ENCODE measurements at places on chromosomes 6 and 20. TPM values are rescaled to one million over a fixed set of nuclear protein-coding genes. Genes with fewer than 3 reads are reported as not detected.

DNA sequence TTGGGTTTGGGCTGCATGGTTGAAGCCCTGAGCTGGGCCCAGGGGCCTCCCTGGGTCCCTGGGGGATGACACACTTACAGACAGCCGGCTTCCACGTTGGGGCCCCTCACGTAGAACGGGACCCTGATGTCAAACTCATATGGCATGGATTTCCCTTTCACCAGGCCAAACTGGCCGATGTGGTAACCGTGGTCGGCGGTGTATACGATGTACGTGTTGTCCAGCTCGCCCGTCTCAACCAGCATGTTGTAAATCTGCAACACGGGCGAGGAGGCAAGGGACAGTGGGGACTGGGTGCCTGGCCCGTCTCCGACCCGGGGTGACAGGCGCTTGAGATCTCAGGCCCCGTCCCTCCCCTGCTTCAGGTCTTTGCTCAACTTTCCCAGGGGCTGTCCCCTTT is 102.4 kb downstream of the SULF2 start:
- H3K27ac ChIP-seq = peak overlapping the region; percentile 56
- no peaks in the 10 kb centered on the region for H3K27me3 ChIP-seq
- no peaks in the 10 kb centered on the region for H3K4me1 ChIP-seq

CLVS2 gene
- not detected for total RNA-seq

DNA sequence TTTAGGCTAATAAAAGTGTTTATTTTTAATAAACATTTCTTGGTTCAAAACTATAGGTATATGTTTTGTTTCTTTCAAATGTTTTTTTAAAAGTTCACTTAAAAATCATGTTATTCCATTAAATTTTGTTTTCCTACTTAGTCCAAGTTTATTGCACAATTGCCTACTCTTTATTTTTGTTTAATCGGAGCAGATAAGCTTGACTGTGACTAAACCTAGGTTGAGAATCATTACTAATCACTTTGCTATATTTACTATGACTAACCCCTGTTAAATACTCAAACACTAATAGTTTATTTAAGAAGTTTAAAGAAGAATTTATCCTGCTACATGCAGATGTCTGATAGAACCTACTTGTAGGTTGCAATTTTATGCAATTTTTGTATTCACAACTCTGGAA is 18.8 kb downstream of the MAP3K4 start:
- H3K27ac ChIP-seq = no peak overlapping the region
- H3K36me3 ChIP-seq = no peaks in the 10 kb centered on the region
- H3K4me1 ChIP-seq = peaks cover 4% of the 10 kb centered on the region
- no peaks in the 10 kb centered on the region for H3K27me3 ChIP-seq
- no peak overlapping the region for H3K4me3 ChIP-seq
- DNase-seq = no peak

GRCh38 chr20:10465135-10465534 is 30.0 kb downstream of the SLX4IP start:
- no peaks in the 10 kb centered on the region for H3K27me3 ChIP-seq
- H3K36me3 ChIP-seq = no peaks in the 10 kb centered on the region
- no peak overlapping the region for H3K27ac ChIP-seq

MOG gene
- not detected for total RNA-seq

DNA sequence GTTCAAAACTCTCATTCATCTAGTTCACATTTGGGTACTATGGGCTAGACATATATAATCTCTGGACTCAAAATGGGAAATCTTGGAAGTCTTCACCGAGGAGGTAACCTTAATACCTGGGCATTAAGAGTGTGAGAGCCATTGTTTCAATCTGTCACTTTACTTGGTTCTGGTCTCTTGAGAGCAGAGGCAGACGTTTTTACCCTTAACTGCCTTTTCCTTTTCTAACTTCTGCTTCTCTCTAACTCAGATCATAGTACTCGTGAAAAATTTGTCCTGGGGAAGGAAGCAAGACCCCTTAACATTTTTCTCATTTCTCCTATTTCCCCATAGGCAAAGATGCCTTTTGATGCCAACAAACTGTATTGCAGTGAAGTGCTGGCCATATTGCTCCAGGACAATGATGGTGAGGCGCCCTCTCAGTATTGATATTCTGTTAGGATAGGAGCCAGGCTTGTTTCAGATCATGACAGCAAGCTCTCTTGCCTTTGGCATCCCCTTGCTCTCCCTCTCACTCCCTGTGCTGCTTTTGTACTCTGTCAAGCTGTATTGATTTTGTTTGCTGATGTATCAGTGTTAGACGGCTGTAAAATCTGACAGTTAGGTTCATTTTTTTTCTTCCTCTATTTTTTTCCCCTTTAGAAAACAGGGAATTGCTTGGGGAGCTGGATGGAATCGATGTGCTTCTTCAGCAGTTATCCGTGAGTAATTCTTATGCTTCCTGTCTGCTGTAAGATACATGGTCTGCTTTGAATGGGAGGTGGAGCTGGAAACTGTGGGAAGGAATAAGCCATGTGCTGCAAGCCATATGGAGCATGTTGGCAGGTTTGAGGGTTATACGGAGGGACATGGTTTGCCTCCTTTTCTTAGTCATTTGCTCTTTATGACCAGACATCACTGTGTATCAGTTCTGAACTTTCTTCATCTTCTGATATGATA is 83.5 kb downstream of the CTNNBL1 start:
- no peak overlapping the region for H3K4me3 ChIP-seq
- no peak for DNase-seq
- H3K36me3 ChIP-seq = no peaks in the 10 kb centered on the region
- H3K27ac ChIP-seq = no peak overlapping the region
- no peaks in the 10 kb centered on the region for H3K4me1 ChIP-seq

DNA sequence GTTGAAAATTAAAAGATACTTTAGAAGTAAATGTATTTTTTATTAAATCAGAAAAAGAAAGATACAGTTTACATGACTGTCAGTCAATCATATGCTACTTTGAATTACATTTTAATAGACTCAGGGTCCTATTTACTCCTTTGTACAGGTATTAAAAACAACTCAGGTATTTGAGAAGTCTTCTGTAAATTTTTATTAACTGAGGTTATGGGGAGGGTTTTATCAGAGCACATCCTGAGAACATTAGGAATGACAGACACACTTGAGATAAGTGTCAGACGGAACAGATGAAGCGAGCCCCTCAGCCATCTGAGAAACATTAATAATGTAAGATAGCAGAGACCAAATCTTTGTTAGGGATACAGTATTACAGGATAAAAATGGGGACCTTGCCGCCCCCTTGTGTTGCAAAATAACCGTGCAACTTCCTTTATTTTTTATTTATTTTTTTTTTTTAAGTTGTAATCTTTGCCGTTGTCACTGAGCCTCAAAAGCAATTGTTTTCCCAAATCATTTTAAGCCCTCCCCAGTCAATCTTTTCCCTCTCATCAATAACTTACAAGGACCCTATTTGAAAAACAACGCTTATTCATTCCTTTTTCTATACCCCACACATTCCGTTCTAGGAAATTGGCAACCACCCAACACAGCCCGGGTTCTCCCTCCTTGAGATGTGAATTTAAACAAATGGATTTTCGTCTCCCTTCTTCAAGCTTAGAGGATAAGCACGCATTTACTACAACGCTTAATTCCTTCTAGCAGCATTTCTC is 126.7 kb downstream of the BCAS1 start:
- H3K27me3 ChIP-seq = no peaks in the 10 kb centered on the region
- H3K36me3 ChIP-seq = no peaks in the 10 kb centered on the region
- no peak for DNase-seq

DNA sequence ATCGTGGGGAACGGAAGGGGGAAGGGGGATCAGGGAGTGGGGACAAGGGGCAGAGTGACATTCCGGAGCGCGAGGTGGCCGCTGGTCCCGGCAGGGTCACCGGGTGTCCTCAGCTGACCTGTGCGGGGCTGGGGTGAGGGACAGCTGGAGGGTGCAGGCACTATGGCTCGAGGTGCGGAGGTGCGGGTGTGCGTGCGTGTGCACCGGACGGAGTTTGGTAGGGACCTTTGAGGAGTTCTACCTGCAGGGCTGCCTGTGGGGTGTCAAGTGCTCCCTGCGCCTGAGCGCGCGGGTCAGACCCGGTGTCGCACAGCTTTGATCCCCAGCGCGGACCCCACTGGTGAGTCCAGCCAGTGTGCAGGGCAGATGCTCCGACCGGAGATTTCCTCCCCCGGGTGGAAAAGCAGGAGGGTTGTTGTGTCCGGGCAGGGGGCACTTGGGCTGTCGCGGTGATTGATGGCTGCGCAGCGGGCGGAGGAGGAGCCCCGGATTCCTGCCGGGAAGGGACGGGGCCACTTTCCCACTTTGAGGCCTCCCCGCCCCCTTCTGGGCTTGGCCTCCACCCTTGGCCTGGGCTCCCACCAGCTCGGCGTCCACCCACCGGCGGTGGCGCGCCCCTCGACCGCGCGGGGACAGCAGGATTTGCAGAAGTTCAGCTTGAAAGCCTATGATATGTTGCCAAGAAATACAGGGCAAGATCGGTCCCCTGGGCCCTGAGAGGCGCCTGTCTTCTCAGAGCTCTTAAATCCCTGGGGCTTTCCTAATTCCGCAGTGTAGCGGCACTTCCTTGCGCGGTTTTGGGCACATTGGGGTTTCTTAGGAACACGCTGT is 658 bp downstream of the RIN2 start:
- H3K27me3 ChIP-seq = no peaks in the 10 kb centered on the region
- H3K27ac ChIP-seq = peak overlapping the region; percentile 75
- no peaks in the 10 kb centered on the region for H3K36me3 ChIP-seq
- peak overlapping the region; percentile 91 for H3K4me3 ChIP-seq
- peaks cover 27% of the 10 kb centered on the region for H3K4me1 ChIP-seq

THEMIS gene
- total RNA-seq = not detected

DNA sequence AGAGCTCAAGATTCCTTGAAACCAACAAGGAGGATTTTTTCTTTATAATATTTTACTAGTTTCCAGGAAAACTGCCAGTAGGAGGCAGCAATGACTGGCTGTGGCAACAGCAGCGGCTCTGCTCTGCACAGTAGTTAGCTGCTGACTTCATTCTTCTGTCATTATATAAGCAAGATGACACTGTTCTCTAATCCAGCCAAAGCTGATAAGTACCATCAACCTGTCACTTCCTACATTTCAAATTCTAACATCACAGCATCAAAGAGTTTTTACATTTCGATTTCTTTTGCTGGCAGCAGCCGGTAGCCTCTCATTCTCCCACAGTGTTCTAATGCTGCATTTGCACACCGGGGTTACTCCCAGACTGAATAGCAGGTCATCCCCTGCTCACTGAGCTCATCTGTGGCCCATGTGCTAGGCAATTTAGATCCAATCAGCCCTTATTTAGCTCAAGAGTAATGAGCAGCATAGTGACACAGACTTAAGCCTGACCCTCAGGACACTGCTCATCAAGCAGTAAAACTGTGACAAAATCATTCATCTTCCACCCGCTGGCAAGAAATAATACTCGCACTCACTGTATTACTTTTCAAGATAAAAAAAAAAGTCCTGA is 67.8 kb downstream of the MMS22L start:
- H3K27me3 ChIP-seq = no peaks in the 10 kb centered on the region
- H3K4me3 ChIP-seq = no peak overlapping the region
- peak; percentile 40 for DNase-seq
- H3K27ac ChIP-seq = no peak overlapping the region
- H3K4me1 ChIP-seq = no peaks in the 10 kb centered on the region
- H3K36me3 ChIP-seq = no peaks in the 10 kb centered on the region

CRNKL1 gene
- total RNA-seq = 18.5 TPM

DNA sequence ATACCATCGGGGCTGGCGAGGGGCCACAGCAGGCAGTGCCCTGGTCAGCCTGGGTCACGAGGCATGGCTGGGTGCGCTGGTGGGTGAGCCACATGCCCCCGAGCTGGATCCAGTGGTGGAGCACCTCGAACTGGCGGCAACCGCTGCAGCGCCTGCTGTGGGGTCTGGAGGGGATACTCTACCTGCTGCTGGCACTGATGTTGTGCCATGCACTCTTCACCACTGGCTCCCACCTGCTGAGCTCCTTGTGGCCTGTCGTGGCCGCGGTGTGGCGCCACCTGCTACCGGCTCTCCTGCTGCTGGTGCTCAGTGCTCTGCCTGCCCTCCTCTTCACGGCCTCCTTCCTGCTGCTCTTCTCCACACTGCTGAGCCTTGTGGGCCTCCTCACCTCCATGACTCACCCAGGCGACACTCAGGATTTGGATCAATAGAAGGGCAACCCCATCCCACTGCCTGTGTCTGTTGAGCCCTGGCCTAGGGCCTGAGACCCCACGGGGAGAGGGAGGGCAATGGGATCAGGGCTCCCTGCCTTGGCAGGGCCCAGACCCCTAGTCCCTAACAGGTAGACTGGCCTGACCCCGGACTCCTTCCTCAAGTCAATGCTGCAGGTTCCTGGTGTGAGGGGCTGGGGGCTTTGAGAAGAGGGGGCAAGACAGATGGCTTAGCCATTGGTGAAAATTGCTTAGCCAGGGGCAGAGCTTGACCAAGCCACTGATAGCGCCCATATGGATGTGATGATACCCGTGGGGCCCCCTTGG is 598 bp downstream of the TMEM239 start:
- peak; percentile 10 for DNase-seq
- no peaks in the 10 kb centered on the region for H3K4me1 ChIP-seq
- no peak overlapping the region for H3K4me3 ChIP-seq
- peak overlapping the region; percentile 49 for H3K27ac ChIP-seq
- H3K36me3 ChIP-seq = no peaks in the 10 kb centered on the region
- H3K27me3 ChIP-seq = peaks cover 14% of the 10 kb centered on the region

- H3K27ac ChIP-seq = peak overlapping the region; percentile 68
- H3K4me1 ChIP-seq = peaks cover 24% of the 10 kb centered on the region
- H3K36me3 ChIP-seq = no peaks in the 10 kb centered on the region
- no peak overlapping the region for H3K4me3 ChIP-seq
Measured at GRCh38 chr6:33769248-33769821, 19.6 kb downstream of the LEMD2 start.

PDSS2 gene
- total RNA-seq = 29.4 TPM

- H3K27me3 ChIP-seq = no peaks in the 10 kb centered on the region
- peaks cover 40% of the 10 kb centered on the region for H3K36me3 ChIP-seq
- no peak overlapping the region for H3K4me3 ChIP-seq
- no peaks in the 10 kb centered on the region for H3K4me1 ChIP-seq
- H3K27ac ChIP-seq = no peak overlapping the region
Measured at GRCh38 chr6:36516559-36516958, 30.7 kb downstream of the STK38 start.

- peaks cover 34% of the 10 kb centered on the region for H3K4me1 ChIP-seq
- H3K27ac ChIP-seq = peak overlapping the region; percentile 69
- DNase-seq = peak; percentile 67
- H3K36me3 ChIP-seq = no peaks in the 10 kb centered on the region
- no peak overlapping the region for H3K4me3 ChIP-seq
Measured at GRCh38 chr6:36627801-36628246, 33.7 kb downstream of the SRSF3 start.

GRCh38 chr6:26592649-26593048 is 4.1 kb upstream of the ABT1 start:
- peaks cover 20% of the 10 kb centered on the region for H3K27me3 ChIP-seq
- no peak for DNase-seq
- peaks cover 5% of the 10 kb centered on the region for H3K4me1 ChIP-seq
- no peaks in the 10 kb centered on the region for H3K36me3 ChIP-seq
- H3K4me3 ChIP-seq = no peak overlapping the region
- H3K27ac ChIP-seq = no peak overlapping the region

DNA sequence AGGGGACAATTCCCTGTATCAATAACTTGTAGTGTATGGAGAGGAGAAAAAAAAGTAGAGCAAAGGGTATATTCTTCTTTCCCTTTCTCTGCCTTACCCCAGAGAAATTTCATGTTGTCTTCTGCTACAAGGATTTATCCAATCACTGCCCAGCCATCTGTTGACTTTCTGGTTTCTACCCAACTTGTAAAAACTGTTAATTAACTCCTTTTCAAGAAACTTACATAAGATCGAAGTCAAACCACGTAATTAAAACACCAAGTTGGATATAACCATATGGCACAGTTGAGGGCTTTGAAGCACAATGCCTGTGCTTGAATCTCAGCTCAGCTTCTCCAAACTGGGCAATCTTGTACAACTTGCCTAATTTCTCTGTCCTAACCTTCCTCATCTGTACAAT is 99.5 kb downstream of the MAN1A1 start:
- no peaks in the 10 kb centered on the region for H3K4me1 ChIP-seq
- no peak overlapping the region for H3K4me3 ChIP-seq
- no peak overlapping the region for H3K27ac ChIP-seq
- no peaks in the 10 kb centered on the region for H3K27me3 ChIP-seq
- no peak for DNase-seq

Measured in adrenal gland (tissue), 19 donors.